Cerebellar cortex (tissue), 1 donor: ENCODE measurements at places on chromosomes 5 and 9.

DNA sequence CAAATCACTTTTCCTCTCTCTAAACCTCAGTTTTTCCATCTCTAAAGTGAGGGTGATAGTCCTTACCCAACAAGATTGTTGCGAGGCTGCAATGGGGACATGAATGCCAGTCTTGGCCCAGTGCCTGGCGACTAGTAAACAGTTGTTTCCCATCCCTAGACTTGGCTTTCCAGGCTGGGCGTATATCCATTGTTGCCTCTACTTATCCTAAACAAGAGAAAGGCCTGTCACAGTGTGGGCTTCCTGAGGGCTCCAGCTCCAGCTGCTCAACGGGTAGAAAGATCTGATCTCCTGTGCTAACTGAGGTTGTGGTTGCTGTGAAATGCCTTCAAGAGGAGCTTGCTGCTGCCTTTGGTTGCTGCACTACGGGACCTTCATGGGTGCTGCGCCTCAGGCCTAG is 142.0 kb downstream of the NSG2 start:
- DNase-seq, result no peak

DNA sequence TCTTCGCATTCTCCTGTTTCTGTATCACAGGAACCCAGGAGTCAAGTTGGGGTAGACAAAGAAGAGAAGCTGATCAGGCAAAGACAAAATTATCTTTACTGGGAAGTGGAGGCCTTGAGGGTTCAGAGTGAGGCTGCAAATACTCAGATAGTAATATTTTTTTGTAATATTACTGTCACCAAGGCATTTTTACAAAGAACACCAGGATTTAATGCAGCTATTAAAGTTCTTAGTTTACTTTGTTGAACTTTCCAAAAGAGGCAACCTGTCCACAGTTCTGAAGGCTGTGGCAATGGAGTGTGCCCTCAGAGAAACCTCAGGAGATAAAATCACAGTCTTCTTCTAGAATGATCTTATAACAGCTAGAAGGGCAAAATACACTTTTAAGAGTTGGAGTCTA is 74.9 kb downstream of the PGM5 start:
- DNase-seq, result no peak

GRCh38 chr5:129379406-129379805 is 80.7 kb upstream of the ADAMTS19 start:
- no peak for DNase-seq

GRCh38 chr5:173752653-173753052 is 135.5 kb upstream of the CPEB4 start:
- no peak for DNase-seq

DNA sequence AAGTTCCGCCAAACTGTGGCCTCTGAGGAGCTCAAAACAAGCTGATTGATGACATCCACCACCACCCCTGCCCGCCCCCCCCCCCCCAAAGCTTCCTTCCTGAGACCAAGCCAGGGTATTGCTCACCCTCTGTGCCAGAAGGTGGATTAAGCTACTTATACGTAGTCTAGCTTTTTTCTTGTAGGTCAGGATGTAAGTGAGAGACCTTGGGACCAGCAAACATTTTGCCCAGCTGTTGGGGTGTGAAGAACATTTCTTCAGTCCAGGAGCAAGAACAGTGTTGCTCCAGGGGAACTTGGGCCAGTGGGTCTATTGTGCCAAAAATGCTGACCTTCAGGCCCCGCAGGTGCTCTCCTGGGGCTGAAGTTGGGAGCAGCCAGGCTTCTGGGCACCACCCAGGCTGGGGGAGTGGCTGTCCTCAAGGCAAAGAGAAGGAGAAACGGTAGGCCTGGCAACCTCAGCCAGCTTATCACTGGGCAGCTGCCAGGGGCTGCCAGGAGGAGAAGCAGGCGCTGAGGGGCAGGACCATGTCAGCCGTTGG is 18.0 kb downstream of the NEURL1B start:
- no peak for DNase-seq

- DNase-seq, result no peak
Measured at GRCh38 chr9:136318111-136318775, 9.1 kb upstream of the GPSM1 start.

DNA sequence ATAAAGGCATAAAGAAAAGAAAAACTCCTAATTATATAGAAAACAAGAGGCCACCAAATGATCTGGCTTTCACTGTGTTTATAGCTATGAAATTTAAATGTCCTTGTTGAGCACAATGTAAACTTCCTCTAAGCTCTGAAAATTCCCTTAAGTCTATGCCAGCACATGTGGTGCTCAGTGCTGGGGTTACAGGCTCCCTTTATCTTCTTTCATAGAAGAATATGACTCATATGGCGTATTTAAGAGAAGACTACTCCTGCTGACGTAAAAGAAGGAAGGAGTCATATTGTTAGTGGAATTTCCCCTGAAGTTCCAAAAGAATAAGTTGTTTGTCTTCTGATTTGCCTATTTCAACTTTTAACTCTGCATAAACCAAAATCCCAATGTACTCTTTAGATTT is 30.4 kb downstream of the RNF145 start:
- no peak for DNase-seq

DNA sequence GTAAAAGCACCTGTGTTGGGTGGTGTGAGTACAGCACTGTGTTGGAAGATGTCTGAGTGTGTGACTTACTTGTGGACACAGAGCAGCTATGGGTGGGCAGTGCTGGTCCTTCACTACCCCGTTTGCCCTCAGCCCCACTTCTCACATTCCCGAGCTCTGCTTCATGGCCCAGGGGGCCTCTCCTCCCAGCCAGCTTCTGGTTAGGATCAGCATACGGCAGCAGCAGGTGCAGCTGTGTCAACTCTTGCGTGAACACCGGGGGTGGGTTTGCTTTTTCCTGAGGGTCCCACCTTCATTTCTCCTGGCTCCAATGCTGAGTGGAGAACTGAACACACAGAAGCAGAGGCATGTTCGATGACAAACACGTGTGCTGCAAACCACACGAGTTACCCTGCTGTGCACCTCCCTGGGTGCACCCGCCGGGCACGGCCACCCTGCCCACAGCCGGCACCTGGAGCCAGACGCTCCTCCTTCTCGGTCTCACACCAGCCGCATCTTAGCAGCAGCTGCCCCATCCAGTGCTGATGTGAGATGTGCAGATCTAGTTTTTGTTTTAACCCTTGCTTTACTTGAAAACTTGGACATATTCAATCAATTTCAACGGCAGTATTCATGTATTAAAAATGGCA is 14.9 kb upstream of the SLC6A3 start:
- no peak for DNase-seq

DNA sequence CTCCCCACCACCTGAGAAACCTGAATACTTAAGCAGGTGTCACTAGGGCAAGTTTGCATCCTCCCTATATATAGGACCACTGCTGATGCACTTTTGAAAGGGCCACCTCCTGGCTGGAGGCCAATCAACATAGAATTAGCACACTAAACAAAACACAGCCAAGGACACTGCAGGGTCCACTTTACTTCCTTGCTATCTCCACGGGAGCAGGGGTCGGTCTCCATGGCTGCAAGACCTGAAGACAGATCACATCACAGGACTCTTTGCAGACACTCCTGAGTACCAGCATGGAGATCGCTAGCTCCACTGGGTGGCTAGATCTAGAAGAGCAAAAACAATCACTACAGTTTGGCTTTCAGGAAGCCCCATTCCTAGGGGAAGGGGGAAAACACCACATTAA is 72.3 kb downstream of the C9orf153 start:
- no peak for DNase-seq

DNA sequence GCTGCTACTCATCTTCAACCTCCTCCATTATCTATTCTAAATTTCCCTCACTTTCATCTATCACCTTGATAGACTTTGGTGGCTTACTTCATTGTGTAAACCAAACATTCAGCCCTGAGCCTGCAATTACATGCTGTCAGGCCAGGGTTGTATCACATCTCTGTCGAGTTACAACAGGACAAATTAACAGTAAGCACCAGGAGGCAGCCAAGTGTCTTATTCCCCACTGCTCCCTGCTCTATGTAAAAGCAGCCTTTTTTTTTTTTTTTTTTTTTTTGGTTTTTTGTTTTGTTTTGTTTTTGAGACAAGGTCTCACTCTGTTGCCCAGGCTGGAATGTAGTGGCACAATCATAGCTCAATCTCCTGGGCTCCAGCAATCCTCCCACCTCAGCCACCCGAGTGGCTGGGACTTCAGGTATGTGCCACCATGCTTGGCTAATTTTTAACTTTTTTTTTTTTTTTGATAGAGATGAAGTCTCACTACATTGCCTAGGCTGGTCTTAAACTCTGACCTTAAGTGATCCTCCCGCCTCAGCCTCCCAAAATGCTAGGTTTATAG is 15.2 kb upstream of the ZCCHC9 start:
- no peak for DNase-seq
